8988T (cell line): ENCODE measurements at places on chromosomes 16 and 17.
A peak's percentile ranks its signal among the peaks of the same experiment; 100 is the strongest.

DNA sequence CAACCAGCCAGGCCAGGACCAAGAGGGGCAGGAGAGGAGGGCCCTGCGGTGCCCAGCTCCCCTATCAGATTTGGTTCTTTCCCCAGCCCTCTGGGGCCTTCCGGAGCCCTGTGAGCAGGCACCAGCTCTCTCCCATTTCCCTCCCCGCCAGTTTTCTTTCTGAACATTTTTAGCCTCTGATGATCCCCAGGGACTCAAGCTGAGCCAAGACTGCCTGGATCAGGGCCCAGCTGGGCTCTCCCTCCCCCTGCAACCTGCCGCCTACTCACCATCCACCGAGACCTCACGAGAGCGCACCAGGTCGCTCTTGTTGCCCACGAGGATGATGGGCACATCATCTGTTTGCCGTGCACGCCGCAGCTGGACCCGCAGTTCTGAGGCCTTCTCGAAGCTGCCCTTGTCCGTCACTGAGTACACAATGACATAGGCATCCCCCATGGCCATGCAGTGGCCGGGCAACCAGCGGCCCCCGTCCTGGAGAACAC is 2.0 kb downstream of the RRAD start:
- DNase-seq = no peak

GRCh38 chr16:28192806-28193529 is 18.8 kb downstream of the XPO6 start:
- no peak for DNase-seq

GRCh38 chr17:80112471-80113032 is 11.2 kb downstream of the GAA start:
- no peak for DNase-seq

GRCh38 chr16:19718624-19718965 is 524 bp downstream of the IQCK start:
- DNase-seq = no peak

DNA sequence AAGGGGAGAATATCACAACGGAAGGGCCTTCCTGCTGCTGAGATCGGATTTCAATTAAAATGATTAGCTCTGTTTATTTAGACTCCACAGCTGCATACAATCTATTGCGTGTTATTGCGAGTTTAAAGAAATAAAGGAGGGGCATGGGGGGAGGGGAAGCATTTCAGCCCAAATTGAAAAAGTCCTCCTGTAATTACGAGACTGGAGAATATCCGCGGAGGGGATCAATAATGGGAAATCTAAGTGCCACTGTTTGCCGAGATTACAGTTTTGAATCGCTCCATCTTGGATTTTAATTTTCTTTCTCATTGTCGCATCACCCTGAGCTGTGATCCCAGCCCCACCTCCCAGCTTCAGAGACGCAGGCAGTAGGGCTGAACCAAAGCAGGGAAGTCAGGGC is 15.7 kb upstream of the RPL38 start:
- DNase-seq = no peak

GRCh38 chr16:78256686-78257375 is 157.4 kb downstream of the WWOX start:
- DNase-seq = no peak

- DNase-seq = peak; percentile 42
Measured at GRCh38 chr16:67165121-67166078, 855 bp downstream of the HSF4 start.

GRCh38 chr17:83084214-83084613 is 4.8 kb downstream of the METRNL start:
- DNase-seq = no peak

- no peak for DNase-seq
Measured at GRCh38 chr17:75490173-75490743, 25.1 kb downstream of the CASKIN2 start.
